ENCODE measurements at places on chromosomes 7 and 10.

GRCh38 chr10:96269438-96270300 is 1.7 kb downstream of the BLNK start:
- DNase-seq = no peak

DNA sequence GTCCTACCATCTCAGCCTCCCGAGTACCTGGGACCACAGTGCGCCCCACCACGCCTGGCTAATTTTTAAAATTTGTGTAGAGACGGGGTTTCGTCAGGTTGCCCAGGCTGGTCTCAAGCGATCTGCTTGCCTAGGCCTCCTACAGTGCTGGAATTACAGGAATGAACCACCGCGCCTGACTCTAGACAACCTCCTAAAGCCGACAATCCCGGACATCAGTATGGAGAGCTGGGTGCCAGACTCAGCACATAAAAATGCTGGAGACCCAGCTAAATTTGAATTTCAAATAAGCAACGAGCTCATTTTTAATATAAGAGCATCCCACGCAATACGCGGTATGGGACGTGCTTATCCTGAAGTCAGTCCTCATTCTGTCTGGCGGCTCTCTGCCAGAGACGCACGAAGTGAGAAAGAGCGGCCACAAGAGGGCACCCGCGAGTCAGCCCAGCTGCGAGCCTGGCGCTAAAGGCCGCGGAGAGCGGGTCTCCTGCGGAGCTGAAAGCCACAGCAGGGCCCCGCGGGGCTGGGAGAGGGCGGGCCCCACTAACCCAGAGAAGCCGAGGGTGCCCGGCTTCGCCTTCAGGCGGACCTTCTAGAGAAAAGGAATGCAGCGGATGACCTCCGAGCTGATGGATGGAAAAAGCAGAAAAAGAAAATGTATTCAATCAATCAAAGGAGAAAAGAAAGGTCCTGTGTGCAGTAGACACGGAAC is 7.0 kb downstream of the CALY start:
- peak; percentile 48 for DNase-seq

GRCh38 chr7:47428768-47429472 is 153.0 kb downstream of the TNS3 start:
- no peak for DNase-seq

- no peak for DNase-seq
Measured at GRCh38 chr10:78524342-78524741, 490.7 kb downstream of the RPS24 start.

GRCh38 chr7:26419198-26419597 is 127.5 kb downstream of the SNX10 start:
- DNase-seq = no peak

Data from NCI-H1105 treated with DMSO at 0.1 percent for 48 hours (cell line).